ENCODE measurements at places on chromosomes 5 and 9.

DNA sequence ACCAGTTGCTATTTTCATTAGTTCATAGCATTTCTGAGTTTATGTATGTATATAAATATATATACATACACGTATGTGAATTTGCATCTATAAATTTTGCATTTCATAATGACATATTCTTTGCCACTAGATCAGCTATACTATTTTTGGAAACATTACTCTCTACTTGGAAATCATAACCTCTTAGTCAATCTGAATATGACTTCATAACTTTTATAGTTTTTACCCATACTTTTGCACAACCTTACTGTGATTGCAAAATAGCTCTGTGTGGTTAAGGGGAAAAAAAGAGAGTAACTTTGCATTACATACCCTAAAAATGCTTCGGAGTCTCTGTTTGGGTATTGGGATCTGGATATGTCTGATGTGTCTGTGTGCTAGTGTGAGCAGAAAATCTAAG lies 44.9 kb upstream of the ADAMTSL1 start:
- DNase-seq = no peak

DNA sequence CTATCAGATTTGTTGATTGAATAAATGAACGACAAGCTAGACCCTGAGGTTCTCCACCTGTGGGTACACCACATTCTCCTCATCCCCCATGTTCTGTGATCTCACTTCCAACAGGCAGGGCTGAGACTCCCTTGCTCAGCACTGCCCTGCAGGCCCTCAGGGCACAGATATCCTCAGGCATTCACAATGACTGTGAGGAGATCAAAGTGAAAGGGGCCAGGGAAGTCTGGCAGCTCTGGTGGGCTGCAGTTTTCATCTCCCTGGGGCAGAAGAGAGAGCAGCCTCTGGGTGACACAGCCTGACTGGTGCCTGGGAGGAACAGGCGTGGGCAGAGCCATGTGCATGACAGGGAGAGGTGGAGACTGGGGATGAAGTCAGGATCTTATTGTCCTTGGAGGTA lies 142.4 kb upstream of the C9orf72 start:
- no peak for DNase-seq

GRCh38 chr9:89480825-89481537 lies 16.9 kb downstream of the SEMA4D start:
- no peak for DNase-seq

DNA sequence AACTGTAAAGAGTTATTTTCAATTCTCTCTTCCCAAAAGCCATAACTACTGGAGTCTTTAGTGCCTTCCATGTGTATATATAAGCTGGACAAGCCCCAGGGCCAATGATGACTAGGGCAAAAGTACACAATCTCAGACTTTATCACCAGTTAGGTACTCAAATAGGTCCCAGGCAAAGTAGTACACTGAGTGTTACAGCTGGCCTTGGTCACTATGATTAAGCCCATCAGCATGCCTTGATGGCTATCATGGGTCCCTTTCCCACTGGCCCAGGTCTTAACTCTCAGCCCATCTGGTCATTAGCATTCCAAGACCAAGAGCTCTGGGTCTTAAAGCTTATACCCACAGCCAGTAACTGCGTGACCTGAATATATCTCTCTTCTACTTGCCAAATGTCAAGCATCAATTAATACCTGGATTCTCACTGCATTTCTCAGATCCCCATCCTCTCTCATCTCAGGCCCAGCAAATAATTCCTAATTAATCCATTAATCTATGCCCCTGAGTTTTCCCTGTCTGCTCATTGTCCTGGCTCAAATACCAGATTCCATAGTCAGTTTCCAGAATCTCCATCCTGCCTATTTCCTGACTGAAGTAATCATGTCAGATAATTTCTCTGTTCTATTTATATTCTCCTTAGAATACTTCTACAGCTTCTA lies 62.3 kb downstream of the NR6A1 start:
- no peak for DNase-seq

- no peak for DNase-seq
Measured at GRCh38 chr5:151085517-151086041, 4.7 kb upstream of the TNIP1 start.

GRCh38 chr9:109953813-109954497 lies 174.0 kb downstream of the PALM2AKAP2 start:
- DNase-seq = no peak

GRCh38 chr9:19216466-19216865 lies 14.0 kb upstream of the DENND4C start:
- no peak for DNase-seq

- DNase-seq = no peak
Measured at GRCh38 chr5:43616535-43616934, 13.6 kb downstream of the NNT start.

DNA sequence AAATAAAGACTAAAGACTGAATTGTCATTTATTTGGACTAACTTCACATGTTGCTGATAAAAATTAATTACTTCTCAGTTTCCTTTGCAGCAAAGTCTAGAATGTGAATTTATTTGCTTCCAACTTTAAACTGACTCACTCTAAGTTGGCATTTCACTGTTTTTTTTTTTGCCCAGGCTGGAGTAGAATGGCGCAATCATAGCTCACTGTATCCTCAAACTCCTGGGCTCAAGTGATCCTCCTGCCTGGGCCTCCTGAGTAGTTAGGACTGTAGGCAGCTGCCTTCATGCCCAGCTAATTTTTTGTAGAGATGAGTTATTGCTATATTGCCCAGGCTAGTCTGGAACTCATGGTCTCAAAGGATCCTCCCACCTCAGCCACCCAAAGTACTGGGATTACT lies 3.5 kb downstream of the CCNB1 start:
- DNase-seq = no peak

- no peak for DNase-seq
Measured at GRCh38 chr9:73223594-73223993, 71.9 kb downstream of the ANXA1 start.

DNA sequence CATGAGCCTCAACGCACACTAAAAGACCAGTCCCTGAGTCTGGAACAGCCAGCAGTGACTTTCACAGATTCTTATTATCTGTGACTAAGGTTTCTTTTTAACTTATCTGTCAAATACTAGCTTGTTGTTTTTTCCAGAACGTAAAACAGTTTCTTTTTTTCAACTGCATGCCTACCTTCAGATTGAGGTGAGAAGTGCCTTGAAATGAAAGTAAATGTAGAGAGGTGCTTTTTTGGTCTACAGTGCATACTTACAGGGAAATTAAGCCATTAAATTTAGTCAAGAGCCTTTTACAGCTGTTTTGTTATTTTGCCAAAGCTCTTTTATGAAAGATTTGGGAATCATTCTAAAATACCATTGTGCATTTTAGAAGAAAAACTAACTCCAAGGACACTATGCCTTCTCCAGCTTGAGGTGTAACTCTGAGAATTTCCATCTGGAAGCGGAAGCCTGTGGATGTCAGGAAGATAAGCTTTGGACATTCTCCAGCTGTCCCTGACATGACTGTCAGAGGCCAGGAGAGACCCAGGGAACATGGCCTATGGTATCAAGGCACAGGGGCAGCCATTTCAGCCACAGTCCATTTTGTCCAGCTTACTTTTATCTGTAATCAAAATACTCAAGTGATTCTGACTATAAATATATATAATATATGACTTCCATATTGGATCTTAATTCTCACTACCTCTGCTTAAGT lies 230.3 kb downstream of the GLIS3 start:
- no peak for DNase-seq

DNA sequence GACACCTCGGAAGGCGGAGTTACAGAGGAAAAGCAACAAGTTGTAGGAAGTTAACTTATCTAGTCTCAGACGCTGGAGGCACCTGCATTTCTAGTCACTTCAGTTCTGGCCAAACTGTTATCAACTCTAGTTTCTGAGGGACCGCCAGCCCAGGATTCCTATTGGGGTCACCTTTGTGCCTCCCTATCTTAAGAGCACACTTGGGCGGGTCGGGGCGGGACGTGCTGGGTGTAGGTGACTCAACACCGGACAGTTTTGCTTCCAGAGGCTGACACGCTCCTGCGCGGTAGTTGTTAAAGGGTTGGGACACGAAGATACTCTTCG lies 679 bp upstream of the KDM4C start:
- no peak for DNase-seq

- DNase-seq = peak; percentile 68
Measured at GRCh38 chr9:124774129-124774978, 2.6 kb upstream of the OLFML2A start.

- DNase-seq = no peak
Measured at GRCh38 chr9:111051400-111051799, 13.1 kb upstream of the LPAR1 start.

DNA sequence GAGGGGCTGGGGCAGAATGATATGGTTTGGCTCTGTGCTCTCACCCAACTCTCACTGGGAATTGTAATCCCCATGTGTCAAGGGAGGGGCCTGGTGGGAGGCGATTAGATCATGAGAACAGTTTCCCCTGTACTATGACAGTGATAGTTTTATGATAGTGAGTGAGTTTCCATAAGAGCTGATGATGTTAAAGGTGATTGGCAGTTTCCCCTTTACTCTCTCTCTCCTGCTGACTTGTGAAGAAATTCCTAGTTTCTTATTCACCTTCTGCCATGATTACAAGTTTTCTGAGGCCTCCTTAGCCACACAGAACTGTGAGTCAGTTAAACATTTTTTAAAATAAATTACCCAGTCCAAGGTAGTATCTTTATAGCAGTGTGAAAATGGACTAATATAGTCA lies 120.4 kb upstream of the CDH9 start:
- DNase-seq = no peak

- DNase-seq = no peak
Measured at GRCh38 chr5:150256410-150257064, 33.0 kb downstream of the CAMK2A start.

GRCh38 chr5:133129950-133130349 lies 78.1 kb downstream of the HSPA4 start:
- DNase-seq = no peak

DNA sequence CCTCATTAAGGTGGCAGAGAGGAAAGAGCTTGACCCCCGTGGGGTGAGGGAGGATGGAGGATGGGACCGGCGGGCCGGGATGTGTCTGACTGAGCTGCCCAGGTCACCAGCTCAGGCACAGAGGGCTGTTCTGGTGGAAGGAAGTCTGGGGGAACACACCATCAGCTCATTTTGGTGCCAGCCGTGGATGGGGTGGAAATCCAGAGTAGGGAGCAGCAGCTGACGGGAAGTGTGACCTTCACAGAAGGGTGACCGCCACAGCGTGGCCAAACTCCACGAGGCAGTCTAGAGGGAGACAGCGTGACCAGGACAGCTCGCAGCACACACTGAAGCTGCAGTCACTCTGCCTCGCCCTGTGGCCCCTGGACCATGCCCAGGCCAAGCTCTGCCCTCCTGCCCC lies 45.3 kb upstream of the PHYKPL start:
- no peak for DNase-seq

DNA sequence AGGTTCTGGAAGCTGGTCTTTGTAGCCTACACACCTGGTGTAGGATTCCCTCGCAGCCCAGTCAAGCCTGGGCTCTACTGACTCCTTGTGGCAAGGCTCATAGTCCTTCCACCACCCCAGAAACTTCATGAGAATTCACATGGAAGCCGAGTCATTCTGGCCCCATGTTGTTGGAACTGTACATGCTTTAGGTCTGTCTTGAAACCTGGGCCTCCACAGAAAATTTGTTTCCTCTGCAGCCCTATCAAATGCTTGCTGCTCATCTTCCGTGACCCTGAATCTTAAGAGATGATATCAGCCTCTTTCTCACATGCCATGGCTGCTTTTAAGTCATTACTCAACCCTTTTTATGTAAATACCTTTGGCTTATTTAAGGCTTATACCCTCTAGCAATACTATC lies 113.4 kb upstream of the GRHPR start:
- no peak for DNase-seq

DNA sequence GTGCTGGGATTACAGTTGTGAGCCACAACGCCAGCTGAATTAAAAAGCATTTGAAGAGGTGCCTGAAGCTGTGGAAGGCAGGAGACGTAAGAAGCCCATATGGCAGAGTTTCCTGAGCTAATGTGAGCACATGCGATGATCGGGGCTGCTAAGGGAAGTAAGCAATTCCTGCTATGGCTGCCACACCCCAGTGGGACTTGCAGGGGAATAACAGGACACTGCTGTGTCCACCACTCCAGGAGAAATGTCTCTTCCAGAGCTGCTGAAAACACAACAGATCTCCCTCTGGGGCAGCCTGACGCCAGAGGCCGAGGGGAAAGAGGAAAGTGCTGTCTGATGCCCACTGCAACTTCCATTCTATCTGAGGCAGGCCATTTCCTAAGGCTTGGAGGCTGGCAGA lies 46.2 kb upstream of the ANKRD55 start:
- DNase-seq = no peak

GRCh38 chr5:86688406-86688805 lies 70.7 kb downstream of the COX7C start:
- no peak for DNase-seq

DNA sequence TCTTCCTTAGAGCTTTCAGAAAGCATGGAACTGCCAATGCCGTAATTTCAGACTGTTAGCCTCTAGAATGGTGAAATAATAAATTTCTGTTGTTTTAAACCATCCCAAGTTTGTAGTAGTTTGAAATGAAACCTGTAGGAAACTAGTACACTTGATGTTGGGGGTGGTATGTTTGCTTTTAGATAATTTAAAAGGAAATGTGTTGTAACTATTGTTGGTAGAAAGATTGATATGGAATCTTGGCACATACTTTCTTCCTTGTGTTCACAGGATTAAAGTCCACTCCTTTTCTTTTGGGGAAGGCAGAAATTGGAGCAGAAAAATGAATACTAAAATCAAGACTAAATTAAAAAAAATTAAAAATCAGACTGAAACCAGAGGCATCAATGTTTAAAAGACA lies 66.0 kb upstream of the ARRDC3 start:
- no peak for DNase-seq

- no peak for DNase-seq
Measured at GRCh38 chr9:129383019-129383560, 205.0 kb upstream of the IER5L start.

GRCh38 chr5:180109920-180110319 lies 38.4 kb upstream of the RNF130 start:
- no peak for DNase-seq

DNA sequence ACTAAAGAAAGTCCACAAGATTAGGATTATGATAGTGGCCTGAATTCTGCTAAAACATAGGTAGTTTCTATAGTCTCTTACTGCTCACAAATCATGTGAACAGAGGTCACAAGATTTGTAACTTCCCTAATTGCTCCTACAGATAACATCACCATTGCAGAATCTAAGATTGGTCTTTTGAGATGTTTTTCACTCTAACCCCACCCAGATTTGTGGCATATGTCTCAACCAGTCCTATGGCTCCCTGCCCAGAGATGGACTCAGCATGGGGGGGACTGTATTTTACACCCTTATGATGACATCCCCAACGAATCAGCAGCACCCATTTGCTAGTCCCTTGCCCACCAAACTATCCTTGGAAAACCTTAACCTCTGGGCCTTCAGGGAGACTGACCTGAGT lies 1046.2 kb downstream of the CDH12 start:
- no peak for DNase-seq

DNA sequence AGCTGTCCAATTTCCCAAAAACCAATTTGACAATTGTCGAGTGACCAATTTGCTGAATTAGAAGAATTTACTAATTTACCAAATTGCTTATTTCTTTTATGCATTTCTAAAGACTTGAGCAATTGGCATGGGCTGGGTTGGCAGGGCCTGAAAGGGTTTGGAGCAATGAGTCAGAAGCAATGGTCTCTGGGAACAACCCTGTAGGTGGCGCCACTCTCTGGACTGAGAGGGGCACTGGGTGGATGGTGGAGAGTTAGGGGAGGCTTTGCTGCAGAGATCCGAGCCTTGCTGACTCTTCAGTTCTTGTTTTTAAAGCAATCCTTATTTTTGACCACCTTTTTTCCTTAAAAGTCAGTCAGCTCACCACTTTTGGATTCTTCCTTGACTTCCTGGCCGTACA lies 71.5 kb upstream of the RPS23 start:
- no peak for DNase-seq

GRCh38 chr5:77898385-77898784 lies 122.2 kb upstream of the TBCA start:
- no peak for DNase-seq

- DNase-seq = no peak
Measured at GRCh38 chr5:109911731-109912130, 222.0 kb downstream of the MAN2A1 start.
